ENCODE measurements at places on chromosomes 2 and 18.

DNA sequence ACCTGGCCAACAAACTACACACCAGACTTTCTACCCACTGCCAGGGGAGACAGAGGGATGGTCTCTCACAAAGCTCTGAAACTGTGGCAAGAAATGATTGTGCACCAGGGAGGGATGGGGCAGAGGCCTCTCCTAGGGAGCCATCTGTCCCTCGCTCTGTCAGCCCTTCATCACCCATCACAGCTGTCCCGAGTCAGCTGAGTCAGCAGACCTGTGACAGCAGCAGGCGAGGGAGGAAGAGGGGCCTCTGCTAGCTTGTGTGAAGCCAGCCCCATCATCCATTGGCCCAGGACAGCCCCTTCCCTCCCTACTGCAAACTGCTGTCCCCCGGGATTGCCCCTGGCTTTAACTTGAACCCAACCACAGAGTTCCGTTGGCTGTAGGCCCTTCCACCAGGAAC lies 5.0 kb downstream of the SH2D6 start:
- H3K27ac ChIP-seq, result no peak overlapping the region
- no peak overlapping the region for H3K4me3 ChIP-seq
- H3K4me1 ChIP-seq, result peaks cover 22% of the 10 kb centered on the region
- H3K27me3 ChIP-seq, result no peaks in the 10 kb centered on the region

GRCh38 chr2:86107031-86107430 lies 996 bp downstream of the PTCD3 start:
- H3K27me3 ChIP-seq, result no peaks in the 10 kb centered on the region
- peak overlapping the region; percentile 97 for H3K27ac ChIP-seq
- DNase-seq, result no peak

DNA sequence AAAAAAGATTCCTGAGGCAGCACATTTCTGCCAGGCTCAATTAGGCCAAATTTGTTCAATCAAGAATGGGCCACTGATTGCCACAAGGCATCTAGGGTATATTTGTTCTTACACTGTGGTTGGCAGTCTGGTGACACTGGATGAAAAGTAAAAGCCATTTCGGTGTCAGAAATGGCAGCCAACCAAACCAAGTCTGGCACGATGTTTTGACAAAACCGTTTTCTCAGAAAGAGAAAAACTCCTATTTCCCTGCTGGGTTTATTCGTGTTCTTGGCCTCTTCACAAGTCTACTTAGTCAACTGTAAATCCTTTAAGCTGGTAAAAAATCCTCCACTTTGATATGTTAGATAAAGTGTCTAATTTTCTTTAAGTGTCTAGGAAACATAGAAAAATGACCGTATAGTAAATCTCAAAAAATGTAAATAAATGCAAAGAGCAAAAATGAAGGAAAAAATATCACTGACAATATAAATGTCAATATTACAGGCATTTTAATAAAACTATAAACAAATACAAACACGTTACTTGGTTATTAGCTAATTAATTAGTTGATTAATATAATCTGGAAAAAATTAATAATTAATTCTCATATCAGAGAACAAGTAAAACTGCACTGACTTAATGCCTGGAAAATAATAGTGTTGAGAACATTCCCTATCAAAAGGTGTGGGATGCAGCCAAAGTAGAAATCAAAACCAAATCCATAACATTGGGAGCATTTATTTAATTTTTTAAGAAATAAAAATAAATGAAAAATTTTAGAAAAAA lies 182.0 kb upstream of the ZNF804A start:
- no peaks in the 10 kb centered on the region for H3K36me3 ChIP-seq
- no peak overlapping the region for H3K27ac ChIP-seq
- no peaks in the 10 kb centered on the region for H3K4me1 ChIP-seq
- no peaks in the 10 kb centered on the region for H3K27me3 ChIP-seq

- H3K36me3 ChIP-seq, result no peaks in the 10 kb centered on the region
- H3K27me3 ChIP-seq, result peaks cover 5% of the 10 kb centered on the region
- no peaks in the 10 kb centered on the region for H3K4me1 ChIP-seq
- no peak overlapping the region for H3K4me3 ChIP-seq
Observed at GRCh38 chr18:10304853-10305252, 149.6 kb upstream of the APCDD1 start.

DNA sequence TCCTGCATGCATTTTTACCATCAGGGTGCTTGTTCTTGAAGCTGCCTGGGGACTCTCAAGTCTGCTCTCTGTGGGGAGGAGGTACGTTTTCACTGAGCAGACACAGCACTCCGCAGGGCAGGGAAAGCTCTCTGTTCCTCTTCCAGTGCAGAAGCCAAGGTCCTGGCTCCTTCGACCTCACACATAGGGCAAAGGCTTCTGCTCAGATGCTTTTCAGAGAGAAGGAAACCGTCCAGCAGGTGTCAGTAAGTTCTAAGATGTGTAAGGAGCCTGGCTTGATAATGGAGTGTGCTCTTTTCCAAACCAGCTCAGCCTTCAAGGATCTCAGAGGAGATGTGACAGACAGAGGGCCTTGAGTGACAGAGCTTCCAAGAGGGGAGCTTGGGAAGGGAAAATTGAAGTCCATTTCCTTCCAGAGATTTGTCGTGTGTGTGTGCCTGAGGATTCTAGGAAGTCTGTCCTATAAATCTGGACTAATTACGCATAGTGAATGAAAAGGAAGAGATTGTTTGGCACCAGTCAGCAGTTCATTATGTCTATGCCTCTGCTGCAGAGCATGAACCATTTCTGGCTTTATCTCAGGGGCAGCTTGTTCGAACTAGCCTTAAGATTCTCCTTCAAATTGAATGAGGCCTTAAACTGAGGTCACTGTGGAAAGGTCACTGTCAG lies 67.3 kb upstream of the UPP2 start:
- H3K4me1 ChIP-seq, result no peaks in the 10 kb centered on the region
- no peak for DNase-seq

Measured in activated CD8-positive, alpha-beta memory T cell treated with anti-CD3 and anti-CD28 coated beads, Interleukin-2, amount 10 ng/mL, durations not matched to agents 7 days and 5 days (primary cell).